ENCODE measurements at places on chromosomes 11 and 22. TPM values are rescaled to one million over a fixed set of nuclear protein-coding genes. Genes with fewer than 3 reads are reported as not detected.
A peak's percentile ranks its signal among the peaks of the same experiment; 100 is the strongest.

DNA sequence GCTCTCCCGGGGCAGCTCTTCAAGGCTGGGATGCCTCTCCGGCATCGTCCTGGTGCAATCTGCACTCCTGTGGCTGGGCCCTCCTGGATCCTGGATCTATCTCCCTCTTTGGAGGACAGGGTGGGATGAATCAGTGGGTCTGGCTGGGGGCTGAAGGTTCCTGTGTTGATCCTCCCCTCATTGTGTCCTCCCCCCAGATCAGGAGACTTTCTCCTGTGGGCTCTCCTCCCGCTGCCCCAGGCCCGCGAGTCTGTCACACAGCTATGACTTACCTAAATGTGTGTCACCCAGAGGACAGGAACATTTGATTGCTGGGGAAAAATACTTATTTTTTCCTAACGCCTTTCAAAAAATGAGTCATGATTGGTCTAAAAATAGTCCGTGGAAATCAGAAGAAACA is 106.8 kb upstream of the NECTIN1 start:
- no peak for DNase-seq

GRCh38 chr11:69866648-69867047 is 47.4 kb upstream of the FGF3 start:
- no peak for DNase-seq

DNA sequence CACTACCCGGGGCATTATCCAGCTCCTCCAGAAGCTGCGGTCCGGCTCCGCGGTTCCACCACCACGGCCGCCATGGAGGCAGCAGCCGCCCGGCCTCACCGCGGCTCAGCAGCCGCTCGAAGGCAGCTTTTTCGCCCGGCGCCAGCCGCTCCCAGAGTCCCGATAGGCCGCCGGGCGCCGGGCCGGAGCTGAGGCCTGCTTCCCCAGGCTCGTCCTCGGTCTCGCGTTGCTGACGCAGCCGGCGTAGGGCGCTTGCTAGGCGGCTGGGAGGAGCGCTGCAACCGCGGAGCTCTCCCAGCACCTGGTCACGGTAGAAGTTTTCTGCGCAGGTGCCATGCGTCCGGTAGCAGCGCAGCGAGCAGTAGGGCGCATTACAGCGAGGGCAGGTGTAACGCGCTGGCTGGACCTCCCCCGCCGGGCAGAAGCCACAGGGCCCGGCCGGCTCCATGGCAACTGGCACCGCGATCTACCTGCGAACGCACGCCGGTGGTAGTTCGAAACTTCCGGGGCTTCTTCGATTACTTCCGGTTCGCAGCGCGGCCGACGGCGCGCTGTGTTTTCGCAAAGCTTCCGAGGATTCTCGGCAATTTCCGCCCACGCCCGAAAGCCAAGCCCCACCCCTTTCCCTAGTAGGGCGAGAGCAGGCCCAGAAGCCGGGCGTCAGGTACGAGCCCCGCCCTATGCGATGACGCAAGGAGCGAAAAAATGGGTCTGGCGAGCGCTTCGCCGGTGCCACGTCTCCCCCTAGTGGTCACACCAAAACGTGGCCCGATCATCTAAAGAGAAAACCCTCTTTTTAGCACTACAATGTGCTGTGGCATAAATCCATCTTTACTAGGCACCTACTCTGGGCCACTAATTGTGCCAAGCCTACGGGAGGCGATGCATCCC is at the start of gene ZNHIT2:
TSS of gene ZNHIT2 (minus strand) at position 496 of the 891 bp plus-strand sequence. CDS start at position 448, 48 bp downstream.
- peak; percentile 100 for DNase-seq

DNA sequence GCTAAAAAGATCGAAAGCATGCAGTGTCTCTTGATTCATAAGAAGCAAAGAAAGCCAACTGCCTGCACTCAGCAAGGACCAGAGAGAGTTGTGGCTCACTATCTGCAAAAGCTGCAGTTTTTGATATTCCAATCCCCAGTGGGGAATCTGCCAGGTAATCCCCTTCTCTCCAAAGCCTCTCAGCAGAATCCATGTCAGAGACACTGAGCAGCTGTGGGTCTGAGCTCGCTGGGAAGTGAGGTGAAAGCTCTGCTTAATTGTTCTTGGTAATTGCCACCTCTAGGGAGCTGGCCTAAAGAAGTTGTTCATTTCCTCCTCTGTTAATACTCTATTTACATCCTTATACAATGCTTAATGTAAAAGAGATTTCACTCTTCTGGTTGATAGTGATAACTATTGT is 261.3 kb upstream of the LRRC4C start:
- no peak for DNase-seq

- DNase-seq: no peak
These were observed 204.9 kb downstream of the LARGE1 start for GRCh38 chr22:33715237-33715985.

DNA sequence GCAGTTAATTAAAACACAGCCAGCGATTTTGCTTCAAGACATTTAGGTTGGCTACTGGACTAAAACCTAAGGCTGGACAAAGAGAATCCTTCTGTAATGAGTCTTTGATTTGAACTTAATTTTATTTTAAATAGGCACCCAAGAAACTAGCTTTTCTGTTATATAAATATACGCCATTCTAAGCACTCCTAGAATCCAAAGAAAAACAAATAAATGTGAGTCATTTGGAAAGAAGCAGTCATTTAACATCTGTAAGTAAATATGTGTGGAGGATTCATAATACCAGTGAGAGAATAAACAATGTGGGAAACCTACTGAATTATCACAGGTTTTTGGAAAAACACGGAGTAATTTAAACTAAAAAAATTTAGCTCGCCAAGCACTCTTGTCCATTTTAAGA is 1.2 kb upstream of the TECTA start:
- DNase-seq: no peak

DNA sequence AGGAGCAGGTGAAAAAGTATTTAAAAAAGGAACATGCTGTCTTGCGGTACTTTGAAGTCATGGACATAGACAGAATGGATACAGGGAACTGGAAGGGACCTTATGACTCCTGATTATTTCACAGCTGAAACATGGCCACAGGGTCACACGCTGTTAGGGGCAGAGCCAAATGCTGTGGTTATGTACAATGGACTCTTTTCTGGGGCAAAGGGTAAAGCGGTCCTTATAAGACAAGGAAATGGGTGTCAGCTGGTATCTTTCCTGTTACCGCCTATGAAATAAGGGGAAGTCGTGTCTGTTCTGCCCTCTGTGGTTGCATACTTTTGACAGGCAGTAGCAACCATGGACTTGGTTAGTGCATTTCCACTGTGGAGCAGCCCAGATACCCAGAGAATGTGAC is 12.8 kb upstream of the ST14 start:
- DNase-seq: no peak

GRCh38 chr11:92492372-92492771 is 267.8 kb downstream of the FAT3 start:
- no peak for DNase-seq

DNA sequence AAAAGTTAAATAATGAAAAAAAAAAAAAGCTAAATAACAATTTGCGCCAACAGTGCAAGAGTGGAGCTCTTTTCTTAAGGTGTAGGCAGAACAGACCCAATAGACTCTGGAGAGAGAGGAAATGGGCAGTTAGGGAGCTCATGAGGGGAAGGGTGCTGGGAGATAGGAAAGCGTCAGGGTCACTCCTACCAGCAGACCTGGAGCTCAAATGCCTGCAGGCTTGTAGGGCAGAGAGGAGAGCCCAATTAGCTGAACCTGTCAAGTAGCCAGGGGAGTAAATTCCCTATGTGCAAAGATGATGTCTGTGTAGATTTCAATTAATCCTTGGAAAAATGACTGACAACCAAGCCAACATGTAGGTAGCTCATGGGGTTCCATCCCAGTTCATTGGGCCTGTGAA is 73.0 kb downstream of the RAB30 start:
- no peak for DNase-seq

GRCh38 chr22:30596886-30597285 is 5.2 kb upstream of the PES1 start:
- no peak for DNase-seq

DNA sequence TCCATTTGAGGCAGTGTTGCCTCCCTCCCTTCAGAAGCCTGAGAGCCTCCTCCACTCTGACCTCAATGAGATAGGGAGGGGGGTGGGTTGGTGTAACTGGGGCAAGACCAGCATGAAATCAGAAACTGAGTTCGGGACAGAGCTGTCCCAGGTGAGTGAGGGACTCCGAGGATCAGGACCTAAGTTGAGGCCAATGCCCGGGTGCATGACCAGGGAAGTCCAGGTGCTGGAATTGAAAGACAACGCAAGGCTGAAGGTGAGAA is 40.8 kb upstream of the ZBED5 start:
- no peak for DNase-seq

DNA sequence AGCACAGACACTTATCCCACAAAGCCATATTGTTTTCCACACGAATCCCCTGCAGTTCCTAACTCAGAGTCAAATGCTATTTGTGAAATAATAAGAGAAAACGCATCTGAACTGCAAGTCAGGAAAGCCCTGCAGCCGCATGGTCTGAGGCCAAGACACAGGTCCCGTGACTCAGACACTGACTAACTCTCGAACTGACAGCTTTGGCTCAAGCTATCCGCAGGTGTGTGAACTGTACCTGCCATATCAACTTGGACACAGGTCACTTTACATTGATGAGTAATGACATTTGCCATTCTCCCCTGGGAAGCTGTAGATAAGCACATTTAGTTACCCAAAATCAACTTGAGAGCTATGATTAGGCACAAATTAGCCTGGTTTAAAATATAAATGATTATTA is 34.9 kb upstream of the NFRKB start:
- no peak for DNase-seq

- DNase-seq: no peak
These were observed 1.7 kb downstream of the HPX start for GRCh38 chr11:6438979-6439571.

GRCh38 chr22:21779444-21779843 is 43.9 kb upstream of the YPEL1 start:
- no peak for DNase-seq

GRCh38 chr11:100849901-100850235 is 162.8 kb downstream of the ARHGAP42 start:
- no peak for DNase-seq

- no peak for DNase-seq
These were observed 788.3 kb downstream of the NTM start for GRCh38 chr11:132158696-132159095.

GRCh38 chr22:37609240-37610152 is 862 bp downstream of the GGA1 start:
- DNase-seq: no peak

DNA sequence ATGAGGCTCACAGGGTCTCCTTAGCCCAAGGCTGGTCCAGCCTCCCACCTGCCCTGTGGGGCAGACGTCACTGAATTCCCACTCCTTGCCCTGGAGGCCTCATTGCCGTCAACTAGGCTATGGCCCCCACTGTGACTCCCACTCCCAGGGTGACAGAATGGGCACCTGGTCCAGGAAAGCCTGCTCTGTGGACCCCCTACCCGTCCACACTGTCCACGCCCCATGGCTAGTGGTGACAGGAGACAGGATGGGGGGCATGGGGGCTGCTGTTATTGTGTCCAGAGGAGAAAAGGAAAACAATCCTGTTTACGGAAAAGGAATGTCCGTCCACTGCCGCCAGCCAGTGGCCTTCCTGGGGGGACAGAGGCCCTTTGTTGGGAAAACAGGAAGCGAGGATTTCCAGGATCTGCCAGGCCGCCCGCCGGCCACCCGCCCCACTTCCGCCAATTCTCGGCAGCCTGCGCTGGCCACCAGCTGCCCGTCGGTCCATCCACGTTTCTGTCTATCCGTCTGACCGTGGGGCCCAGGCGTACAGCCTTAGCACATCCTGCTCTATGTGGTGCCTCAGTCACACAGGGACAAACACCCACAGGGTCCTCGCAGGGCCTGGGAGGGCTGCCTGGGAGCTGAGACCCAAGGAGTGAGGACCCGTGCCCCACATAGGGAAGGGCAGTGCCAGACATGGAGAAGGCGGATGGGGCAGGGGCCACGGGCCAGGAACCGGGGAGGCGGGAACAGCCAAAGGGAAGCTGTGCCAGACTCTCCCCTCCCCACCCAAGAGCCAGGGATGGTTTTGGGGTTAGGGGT is 19.5 kb downstream of the CRELD2 start:
- no peak for DNase-seq

- peak; percentile 8 for DNase-seq
These were observed 87.6 kb upstream of the SEPTIN5 start for GRCh38 chr22:19626666-19627065.

GRCh38 chr22:29386708-29387107 is 1.7 kb downstream of the AP1B1 start:
- DNase-seq: no peak

The MS4A4A gene
- 32.9 TPM for total RNA-seq

The PTPN5 gene
- total RNA-seq: 3.2 TPM

The SEPTIN3 gene
- total RNA-seq: 35.5 TPM

The TECTA gene
- total RNA-seq: 0.76 TPM

The OVOL1 gene
- not detected for total RNA-seq

The SLC5A12 gene
- total RNA-seq: 0.18 TPM

The PHF21B gene
- total RNA-seq: 1.6 TPM

The GTSE1 gene
- 0.49 TPM for total RNA-seq

All from sciatic nerve (tissue), 2 donors.